ENCODE measurements at places on chromosomes 5 and 9.

GRCh38 chr5:141084487-141084989 is 9.9 kb upstream of the PCDHB2 start:
- DNase-seq: peak; percentile 48

DNA sequence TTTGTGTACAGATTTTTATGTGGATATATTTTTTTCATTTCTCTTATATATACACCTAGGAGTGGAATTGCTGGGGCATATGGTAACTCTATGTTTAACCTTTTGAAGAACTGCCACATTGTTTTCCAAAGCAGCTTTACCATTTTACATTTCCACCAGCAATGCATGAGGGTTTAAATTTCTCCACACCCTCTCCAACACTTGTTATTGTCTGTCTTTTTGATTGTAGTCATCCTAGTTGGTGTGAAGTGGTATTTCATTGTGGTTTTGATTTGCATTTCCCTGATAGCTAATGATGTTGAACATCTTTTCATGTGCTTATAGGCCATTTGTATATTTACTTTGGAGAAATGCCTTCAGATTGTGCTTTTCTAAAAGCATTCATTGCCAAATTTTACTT is 39.1 kb downstream of the YTHDC2 start:
- no peak for DNase-seq

GRCh38 chr5:73230264-73231245 is 57.6 kb downstream of the TMEM174 start:
- no peak for DNase-seq

DNA sequence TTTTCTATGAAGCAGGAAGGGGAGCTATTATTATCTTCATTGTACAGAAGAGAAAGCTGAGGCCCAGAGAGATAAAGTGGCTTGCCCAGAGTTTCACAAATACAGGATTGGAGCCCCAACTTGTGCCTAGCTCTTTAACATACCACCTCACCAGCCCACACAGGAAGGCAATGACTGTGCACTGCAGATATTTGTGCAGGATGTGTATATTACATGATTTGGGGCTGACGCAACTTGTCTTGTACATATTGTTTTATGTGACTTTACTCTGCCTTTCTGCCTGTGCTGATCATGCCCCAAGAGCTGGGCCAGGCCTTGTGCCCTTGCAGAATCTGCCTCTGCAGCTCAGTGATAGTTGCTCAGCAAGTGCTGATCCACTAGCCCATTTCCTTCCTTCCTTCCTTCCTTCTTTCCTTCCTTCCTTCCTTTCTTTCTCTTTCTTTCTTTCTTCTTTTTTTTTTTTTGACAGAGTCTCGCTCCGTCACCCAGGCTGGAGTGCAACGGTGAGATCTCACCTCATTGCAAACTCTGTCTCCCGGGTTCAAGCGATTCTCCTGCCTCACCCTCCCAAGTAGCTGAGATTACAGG is 106.6 kb upstream of the TBCA start:
- DNase-seq: no peak

DNA sequence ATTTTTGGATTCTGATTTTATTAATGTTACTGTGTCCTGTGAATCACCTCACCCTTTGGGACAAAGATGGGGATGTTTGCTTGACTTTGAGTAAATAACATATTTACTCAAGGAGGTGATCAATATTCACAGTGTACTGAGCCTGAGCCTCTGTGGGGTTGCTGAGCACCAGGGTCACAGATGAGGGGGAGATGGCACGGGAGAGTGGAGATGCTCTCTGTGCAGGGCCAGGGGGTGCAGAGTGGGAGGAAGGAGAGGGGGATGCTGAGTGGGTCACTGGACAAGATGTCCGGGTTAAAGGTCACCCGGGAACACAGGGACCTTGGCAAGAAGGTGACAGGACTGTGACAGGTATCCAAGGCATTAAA is 4.0 kb downstream of the SQSTM1 start:
- DNase-seq: peak; percentile 6

DNA sequence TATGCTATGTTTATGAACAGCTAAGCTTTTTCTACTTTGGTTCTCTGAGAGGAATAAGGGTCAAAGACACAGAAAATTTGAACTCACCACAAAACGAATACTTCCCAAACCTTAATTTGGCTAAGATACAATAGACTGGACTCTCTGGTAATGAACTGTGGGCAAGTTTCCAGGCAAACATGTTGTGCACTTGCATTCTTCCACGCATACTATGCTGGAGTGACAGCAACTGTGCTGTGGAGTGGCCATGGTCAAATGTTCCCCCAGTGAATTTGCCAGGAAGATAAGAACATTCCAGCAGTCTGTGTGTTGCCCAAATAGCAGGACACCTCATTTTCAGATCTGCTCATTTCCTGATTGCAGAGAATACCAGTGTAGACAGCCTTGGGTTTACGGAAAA is 275.3 kb upstream of the IL12B start:
- peak; percentile 31 for DNase-seq

- DNase-seq: no peak
Measured at GRCh38 chr9:120965344-120966012, 38.9 kb upstream of the TRAF1 start.

- no peak for DNase-seq
Measured at GRCh38 chr9:133443982-133444381, 15.8 kb upstream of the CACFD1 start.

GRCh38 chr5:67407979-67408378 is 211.4 kb upstream of the CD180 start:
- DNase-seq: no peak

DNA sequence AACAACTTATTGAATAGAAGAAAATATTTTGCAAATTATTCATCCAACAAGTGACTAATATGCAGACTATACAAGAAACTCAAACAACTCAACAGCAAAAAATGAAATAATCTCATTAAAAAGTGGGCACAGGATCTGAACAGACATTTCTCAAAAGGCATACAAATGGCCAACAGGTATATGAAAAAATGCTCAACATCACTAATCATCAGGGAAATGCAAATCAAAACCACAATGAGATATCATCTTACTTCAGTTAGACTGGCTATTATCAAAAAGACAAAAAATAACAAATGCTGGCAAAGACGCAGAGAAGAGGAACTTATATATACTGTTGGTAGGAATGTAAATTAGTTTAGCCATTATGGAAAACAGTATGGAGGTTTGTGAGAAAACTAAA is 1.8 kb upstream of the AMACR start:
- DNase-seq: no peak

- DNase-seq: no peak
Measured at GRCh38 chr5:143521141-143521540, 117.7 kb upstream of the NR3C1 start.

- no peak for DNase-seq
Measured at GRCh38 chr5:67752357-67752708, 463.2 kb upstream of the PIK3R1 start.

- DNase-seq: peak; percentile 46
Measured at GRCh38 chr5:75611311-75612225, at the start of gene ANKDD1B. TSS of gene ANKDD1B (plus strand) at chr5:75611453. CDS start at chr5:75611635, 182 bp downstream.

DNA sequence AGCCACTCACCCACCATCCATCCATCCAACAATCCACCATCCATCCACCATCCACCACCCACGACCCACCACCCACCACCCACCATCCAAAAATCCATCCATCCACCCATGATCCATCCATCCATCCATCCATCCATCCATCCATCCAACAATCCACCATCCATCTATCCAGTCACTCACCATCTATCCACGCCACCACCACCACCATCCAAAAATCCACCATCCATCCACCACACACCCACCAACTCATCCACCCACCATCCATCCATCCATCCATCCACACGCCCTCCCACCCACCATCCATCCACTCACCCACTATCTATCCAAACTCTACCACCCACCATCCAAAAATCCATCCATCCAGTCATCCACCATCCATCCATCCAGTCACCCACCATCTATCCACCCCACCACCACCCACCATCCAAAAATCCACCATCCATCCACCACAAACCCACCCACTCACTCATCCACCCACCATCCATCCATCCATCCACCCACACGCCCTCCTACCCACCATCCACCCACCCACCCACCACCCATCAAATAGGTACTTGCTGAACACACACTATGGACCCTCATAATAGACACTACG is 9.0 kb downstream of the DPH7 start:
- DNase-seq: no peak

Measured in Right ventricle myocardium superior (tissue), 1 donor.